Vagina (tissue), 2 donors: ENCODE measurements at places on chromosomes 2 and 18. TPM values are rescaled to one million over a fixed set of nuclear protein-coding genes. Genes with fewer than 3 reads are reported as not detected.

AQP12A gene
- total RNA-seq = not detected

CPO gene
- total RNA-seq = not detected

DNA sequence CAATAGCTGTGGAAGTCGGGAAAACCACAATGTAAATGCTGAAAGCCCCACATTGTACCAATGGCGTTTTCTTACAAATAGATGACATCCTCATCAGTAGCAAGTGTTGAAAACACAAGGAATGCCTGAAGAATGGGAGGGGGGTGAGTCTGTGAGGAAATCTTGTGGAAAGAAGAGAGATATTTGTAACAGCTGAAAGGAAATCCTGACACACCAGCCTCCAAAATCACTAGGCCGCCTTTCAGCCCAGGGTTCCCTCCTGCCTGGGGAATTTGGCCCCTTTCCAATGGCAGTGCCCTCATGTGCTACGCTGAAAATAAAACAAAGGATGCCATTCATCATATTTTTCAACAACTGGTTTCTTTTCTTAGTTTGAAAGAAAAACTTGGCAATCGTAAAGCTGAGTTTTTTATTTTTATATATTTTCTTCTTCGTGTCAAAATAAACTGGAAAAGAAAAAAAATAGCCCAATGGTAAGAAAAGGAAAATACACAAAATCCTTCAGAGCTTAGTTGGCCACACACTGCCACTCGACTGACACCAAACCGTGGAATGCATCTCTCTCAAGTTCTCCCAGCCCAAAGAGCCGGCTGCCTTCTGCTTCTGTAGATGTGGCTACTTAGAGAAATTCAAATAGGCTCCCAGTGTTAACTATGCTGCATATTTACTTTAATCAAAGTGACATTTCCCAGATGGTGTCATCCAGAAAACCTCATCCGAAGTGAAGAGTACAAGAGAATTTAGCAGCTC is 52.0 kb downstream of the FTCDNL1 start:
- H3K27me3 ChIP-seq = no peaks in the 10 kb centered on the region
- no peak overlapping the region for H3K27ac ChIP-seq
- DNase-seq = no peak

DNA sequence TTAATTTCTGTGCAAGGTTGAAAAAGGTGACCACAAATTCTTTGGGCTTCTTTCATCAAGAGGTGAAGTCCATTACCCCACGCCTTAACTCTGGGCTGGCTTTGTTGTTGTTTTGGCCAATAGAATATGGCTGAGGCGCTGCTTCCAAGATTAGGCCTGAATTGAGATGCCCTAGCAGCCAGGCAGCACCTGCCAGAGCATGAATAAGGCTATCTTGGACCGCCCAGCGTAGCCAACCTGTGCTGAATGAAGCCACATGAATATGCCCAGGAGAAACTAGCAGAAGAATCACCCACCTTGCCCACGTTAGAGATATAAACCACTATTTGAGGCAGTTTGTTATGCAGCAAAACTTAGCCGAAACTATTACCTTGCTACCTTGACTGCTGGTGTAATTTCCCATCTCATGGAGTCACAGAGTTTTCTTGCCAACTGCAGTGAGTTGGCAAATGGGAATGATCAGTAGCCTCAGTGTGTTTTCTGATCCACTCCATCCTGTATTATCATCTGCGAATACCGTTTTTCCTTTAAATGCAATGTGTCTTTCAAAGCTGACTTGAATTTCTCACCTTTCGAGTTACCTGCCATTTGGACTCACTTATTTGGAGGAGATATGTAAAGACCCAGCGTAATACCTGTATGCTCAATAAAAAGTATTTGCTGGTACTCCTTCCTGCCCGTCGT is 679 bp downstream of the TSGA10 start:
- peaks cover 33% of the 10 kb centered on the region for H3K4me1 ChIP-seq
- H3K4me3 ChIP-seq = peak overlapping the region; percentile 89
- H3K36me3 ChIP-seq = no peaks in the 10 kb centered on the region
- no peak for DNase-seq
- H3K27me3 ChIP-seq = no peaks in the 10 kb centered on the region
- peak overlapping the region; percentile 76 for H3K27ac ChIP-seq

GRCh38 chr2:174524527-174524926 is 37.7 kb upstream of the GPR155 start:
- no peaks in the 10 kb centered on the region for H3K4me1 ChIP-seq
- H3K4me3 ChIP-seq = no peak overlapping the region
- no peak overlapping the region for H3K27ac ChIP-seq
- no peak for DNase-seq

GRCh38 chr2:236644502-236644911 is 74.9 kb downstream of the ACKR3 start:
- H3K27me3 ChIP-seq = no peaks in the 10 kb centered on the region
- DNase-seq = peak; percentile 87
- no peaks in the 10 kb centered on the region for H3K36me3 ChIP-seq
- H3K4me1 ChIP-seq = peaks cover 23% of the 10 kb centered on the region
- H3K27ac ChIP-seq = peak overlapping the region; percentile 87

GRCh38 chr2:46814160-46814961 is 101.2 kb downstream of the MCFD2 start:
- peaks cover 67% of the 10 kb centered on the region for H3K4me1 ChIP-seq
- H3K36me3 ChIP-seq = no peaks in the 10 kb centered on the region
- H3K27me3 ChIP-seq = no peaks in the 10 kb centered on the region
- DNase-seq = peak; percentile 95
- peak overlapping the region; percentile 72 for H3K27ac ChIP-seq
- H3K4me3 ChIP-seq = no peak overlapping the region

DNA sequence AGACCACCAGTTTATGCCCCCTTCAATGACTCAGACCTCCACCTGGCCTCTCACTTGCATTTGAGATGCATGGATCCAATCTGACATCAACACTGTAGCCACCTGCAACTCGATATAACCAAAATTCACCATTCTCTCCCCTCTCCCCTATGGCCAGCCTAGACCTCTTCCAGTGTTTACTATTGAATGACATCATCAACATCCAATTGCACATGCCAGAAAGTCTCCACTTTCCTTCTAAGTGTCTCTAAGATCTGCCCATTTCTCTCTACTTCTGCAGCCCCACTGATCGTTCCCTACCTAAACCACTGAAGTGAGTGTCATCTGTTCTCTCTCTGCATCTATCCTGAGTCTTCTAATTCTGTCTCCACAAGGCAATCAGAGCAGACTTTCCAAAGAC is 151.3 kb upstream of the APCDD1 start:
- H3K27me3 ChIP-seq = no peaks in the 10 kb centered on the region
- no peak overlapping the region for H3K27ac ChIP-seq
- DNase-seq = no peak
- H3K4me1 ChIP-seq = peaks cover 6% of the 10 kb centered on the region
- H3K4me3 ChIP-seq = no peak overlapping the region

DNA sequence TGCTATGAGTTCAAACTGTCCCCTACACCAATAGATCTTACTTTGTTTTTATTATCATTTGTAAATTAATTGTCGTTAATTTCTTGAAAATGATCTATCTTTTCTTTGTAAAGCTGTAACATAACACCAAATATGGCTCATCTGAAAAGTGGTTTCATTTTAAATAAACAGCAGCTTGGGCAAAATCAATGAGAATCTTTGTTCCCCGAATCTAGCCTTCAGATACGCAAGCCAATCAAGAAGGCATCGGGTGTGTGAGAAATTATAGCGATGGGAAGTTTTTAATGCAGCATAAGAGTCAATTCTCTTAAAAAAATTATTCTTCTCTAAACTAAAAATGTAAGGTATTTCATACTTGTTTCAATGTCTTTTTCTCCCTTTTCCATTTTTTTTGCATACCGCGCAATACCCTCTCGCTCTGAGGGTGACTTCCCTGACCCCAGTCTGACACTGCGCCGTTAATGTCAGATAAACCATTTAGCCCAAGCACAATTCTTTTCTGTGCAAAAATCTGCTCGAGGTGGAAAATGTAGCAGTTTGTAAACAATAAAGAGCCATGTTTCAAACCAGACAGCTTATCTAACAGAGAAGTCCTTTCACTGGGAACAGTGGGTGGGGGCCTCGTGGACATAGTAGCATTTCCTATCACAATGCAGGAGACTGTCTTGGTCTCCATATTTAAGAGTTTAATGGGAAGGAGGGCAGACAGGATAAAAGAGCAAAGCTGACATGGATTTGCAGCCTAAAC is 129.4 kb downstream of the TCF4 start:
- H3K27ac ChIP-seq = no peak overlapping the region
- H3K4me1 ChIP-seq = peaks cover 6% of the 10 kb centered on the region
- H3K36me3 ChIP-seq = no peaks in the 10 kb centered on the region
- H3K4me3 ChIP-seq = no peak overlapping the region
- DNase-seq = no peak

CNRIP1 gene
- 43.2 TPM for total RNA-seq

GRCh38 chr2:13193900-13194299 is 477.2 kb downstream of the TRIB2 start:
- no peak overlapping the region for H3K4me3 ChIP-seq
- DNase-seq = no peak
- H3K36me3 ChIP-seq = no peaks in the 10 kb centered on the region
- H3K27ac ChIP-seq = no peak overlapping the region
- no peaks in the 10 kb centered on the region for H3K27me3 ChIP-seq

GRCh38 chr2:28828382-28828781 is 17.7 kb downstream of the SPDYA start:
- H3K4me1 ChIP-seq = no peaks in the 10 kb centered on the region
- DNase-seq = no peak
- no peak overlapping the region for H3K27ac ChIP-seq
- H3K4me3 ChIP-seq = no peak overlapping the region
- no peaks in the 10 kb centered on the region for H3K27me3 ChIP-seq

- peak overlapping the region; percentile 65 for H3K27ac ChIP-seq
- peak overlapping the region; percentile 25 for H3K4me3 ChIP-seq
- H3K27me3 ChIP-seq = no peaks in the 10 kb centered on the region
- H3K36me3 ChIP-seq = no peaks in the 10 kb centered on the region
- DNase-seq = no peak
Observed at GRCh38 chr2:177242121-177242987, 22.2 kb downstream of the NFE2L2 start.

DNA sequence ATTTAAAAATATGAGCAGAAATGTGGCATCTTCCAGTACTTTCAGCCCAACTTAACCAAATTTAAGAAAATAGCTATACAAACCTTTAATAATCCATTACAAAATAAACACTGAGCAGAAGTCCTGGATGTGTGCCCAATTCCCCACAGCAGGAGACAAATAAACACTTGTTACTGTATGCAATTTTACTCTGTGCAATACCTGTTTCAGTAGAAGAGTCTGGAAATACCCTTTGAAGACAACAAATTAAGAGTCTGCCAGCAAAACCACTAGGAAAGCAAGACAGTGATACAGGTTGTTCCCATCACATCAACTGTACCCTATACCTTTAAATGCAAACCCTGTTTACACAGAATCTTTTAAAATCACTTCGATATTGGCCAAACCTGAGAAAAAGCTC is 41.4 kb upstream of the RNU4ATAC start:
- H3K27me3 ChIP-seq = no peaks in the 10 kb centered on the region
- no peak for DNase-seq
- H3K27ac ChIP-seq = no peak overlapping the region
- H3K36me3 ChIP-seq = no peaks in the 10 kb centered on the region
- H3K4me1 ChIP-seq = peaks cover 33% of the 10 kb centered on the region
- H3K4me3 ChIP-seq = no peak overlapping the region

ANKRD12 gene
- 53.5 TPM for total RNA-seq

- no peaks in the 10 kb centered on the region for H3K27me3 ChIP-seq
- H3K4me1 ChIP-seq = no peaks in the 10 kb centered on the region
- no peaks in the 10 kb centered on the region for H3K36me3 ChIP-seq
- H3K27ac ChIP-seq = no peak overlapping the region
Observed at GRCh38 chr2:191100216-191100615, 50.6 kb downstream of the STAT4 start.

OSBPL6 gene
- 2.7 TPM for total RNA-seq

DNA sequence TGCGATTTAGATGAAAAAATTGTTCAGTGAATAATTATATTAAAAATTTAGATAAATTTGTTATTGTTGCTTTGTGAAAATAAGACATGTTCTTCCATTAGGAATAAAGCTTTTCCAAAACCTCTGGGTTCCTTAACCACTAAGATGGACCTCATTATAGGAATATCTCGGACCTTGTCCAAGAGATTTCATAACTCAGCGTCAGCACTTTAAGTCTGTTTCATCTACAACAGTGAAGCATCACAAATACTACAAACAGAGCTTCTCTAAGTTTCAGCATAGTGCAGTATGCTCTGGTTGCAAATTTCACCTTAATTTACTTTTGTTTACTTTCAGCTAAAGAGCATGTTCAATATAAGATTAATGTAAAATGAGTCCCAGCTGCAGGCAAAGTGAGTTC is 150.3 kb downstream of the UBE2E3 start:
- no peaks in the 10 kb centered on the region for H3K27me3 ChIP-seq
- no peak overlapping the region for H3K4me3 ChIP-seq
- DNase-seq = no peak
- H3K4me1 ChIP-seq = no peaks in the 10 kb centered on the region
- H3K36me3 ChIP-seq = no peaks in the 10 kb centered on the region
- H3K27ac ChIP-seq = no peak overlapping the region

ZNF396 gene
- 0.98 TPM for total RNA-seq

FLACC1 gene
- total RNA-seq = 0.74 TPM

MBOAT2 gene
- 32.9 TPM for total RNA-seq

MC5R gene
- 0.74 TPM for total RNA-seq

DNA sequence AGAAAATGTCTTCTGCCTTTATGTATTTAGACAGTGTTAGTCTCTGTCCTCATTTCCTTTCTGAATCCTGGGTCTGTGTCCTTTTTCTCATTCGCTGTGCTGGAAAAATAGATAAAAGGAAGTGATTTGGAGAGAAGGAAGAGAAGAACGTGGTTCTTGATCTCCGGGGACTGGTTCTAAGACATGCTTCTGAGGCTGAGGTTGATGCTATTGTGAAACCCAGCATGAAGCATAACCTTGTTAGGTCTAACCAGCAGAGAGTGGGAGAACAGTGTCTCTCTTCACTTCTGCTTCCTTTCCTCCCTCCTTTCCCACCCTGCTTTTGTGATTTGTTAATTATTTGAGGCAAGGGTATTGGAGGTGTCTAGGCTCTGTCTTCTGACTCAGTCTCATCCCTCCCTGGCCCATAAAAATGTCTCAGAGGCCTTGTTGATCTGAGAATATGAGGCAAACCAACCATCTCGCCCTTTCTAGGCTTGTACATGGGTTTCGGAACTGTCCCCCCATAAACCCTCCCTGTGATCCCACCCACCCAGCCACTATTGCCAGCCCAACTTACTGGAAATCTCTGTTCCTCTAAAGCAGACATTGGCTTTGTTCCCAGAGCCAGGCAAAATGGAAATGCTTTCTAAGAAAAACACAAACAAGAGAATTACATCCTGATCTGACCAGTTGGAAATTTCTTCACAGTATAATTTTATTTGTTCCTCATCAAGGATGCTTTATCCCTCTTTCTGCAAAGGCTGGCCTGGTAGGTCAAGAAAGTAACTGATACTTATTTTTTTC is 360.6 kb upstream of the TNP1 start:
- H3K4me3 ChIP-seq = no peak overlapping the region
- H3K27me3 ChIP-seq = no peaks in the 10 kb centered on the region
- DNase-seq = peak; percentile 91
- peaks cover 11% of the 10 kb centered on the region for H3K4me1 ChIP-seq
- no peak overlapping the region for H3K27ac ChIP-seq

- no peaks in the 10 kb centered on the region for H3K36me3 ChIP-seq
- no peak overlapping the region for H3K4me3 ChIP-seq
- DNase-seq = no peak
Observed at GRCh38 chr2:64699712-64700111, 46.0 kb upstream of the SERTAD2 start.

- peaks cover 80% of the 10 kb centered on the region for H3K4me1 ChIP-seq
- DNase-seq = no peak
- peaks cover 16% of the 10 kb centered on the region for H3K36me3 ChIP-seq
- H3K27ac ChIP-seq = peak overlapping the region; percentile 87
- no peaks in the 10 kb centered on the region for H3K27me3 ChIP-seq
- H3K4me3 ChIP-seq = no peak overlapping the region
Observed at GRCh38 chr2:26770986-26771586, 7.0 kb downstream of the SLC35F6 start.

ROCK1 gene
- total RNA-seq = 39.0 TPM
